Activated gamma-delta T cell treated with anti-CD3 and anti-CD28 coated beads, Interleukin-2, amount 50 U/mL, for 16 hours (primary cell): ENCODE measurements at places on chromosomes 13 and 19.

- DNase-seq = no peak
These were observed 1346.8 kb downstream of the UQCRFS1 start for GRCh38 chr19:27865927-27866777.

GRCh38 chr19:12092065-12092867 is 27.7 kb downstream of the ZNF844 start:
- peak; percentile 7 for DNase-seq

GRCh38 chr13:27177852-27178251 is 6.2 kb upstream of the USP12 start:
- DNase-seq = no peak

DNA sequence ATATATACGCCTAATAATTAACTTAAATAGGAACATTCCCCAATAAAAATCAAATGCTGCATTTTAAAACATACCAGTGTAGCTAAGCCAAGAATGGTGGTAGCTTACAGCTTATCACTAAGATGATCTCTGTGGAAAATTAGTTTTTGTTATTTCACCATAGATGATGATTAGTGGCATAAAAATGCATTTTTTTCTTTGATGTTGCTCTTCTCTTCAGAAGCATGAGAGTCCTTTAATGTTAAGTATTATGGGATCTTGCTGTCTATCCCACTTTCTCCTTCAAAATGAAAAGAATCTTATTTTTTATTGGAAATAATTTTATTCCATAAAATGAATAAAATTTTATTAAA is 731.0 kb downstream of the SLITRK1 start:
- DNase-seq = no peak

GRCh38 chr13:24684600-24684998 is 4.4 kb downstream of the ATP12A start:
- DNase-seq = no peak

- DNase-seq = no peak
These were observed 133.0 kb downstream of the STK24 start for GRCh38 chr13:98443800-98444325.

- DNase-seq = no peak
These were observed 45.7 kb downstream of the TPP2 start for GRCh38 chr13:102642475-102642874.

GRCh38 chr19:4976401-4977298 is 7.7 kb downstream of the KDM4B start:
- DNase-seq = no peak

GRCh38 chr19:33473653-33474305 is 47.8 kb downstream of the PEPD start:
- no peak for DNase-seq

DNA sequence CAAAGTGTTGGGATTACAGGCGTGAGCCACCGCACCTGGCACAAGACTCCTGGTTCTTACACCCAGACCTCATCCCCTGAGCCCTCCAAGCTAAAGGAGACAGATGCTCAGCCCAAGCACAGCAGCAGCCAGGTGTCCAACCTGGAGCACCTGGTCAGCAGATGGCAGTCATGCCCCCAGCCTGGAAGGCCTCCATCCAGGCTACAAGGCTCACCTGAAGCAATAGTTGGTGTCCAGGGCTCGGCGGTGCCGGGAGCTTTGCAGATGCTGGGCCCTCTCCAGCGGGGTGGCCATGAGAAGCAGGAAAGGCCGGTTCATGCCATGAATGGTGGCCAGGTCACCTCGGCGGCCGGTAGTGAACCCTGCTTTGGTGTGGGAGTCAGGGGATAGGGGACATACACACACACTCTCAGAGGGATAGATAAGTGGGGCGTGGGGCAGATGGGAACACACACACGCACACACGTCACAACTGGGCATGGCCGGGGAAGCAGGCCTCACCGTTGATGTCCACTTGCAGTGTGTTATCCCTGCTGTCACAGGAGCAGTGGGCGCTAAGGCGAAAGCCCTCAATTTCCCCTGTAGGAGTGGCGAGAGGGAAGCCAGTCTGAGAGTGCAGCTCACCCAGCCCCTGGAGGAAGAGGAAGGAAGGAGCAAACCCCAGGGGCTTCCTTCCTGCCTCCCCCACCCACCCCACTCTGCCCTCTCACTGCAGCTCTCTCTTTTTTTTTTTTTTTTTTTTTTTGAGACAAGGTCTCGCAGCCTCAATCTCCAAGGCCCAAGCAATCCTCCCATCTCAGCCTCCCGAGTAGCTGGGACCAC is 11.8 kb downstream of the TGFB1 start:
- no peak for DNase-seq

DNA sequence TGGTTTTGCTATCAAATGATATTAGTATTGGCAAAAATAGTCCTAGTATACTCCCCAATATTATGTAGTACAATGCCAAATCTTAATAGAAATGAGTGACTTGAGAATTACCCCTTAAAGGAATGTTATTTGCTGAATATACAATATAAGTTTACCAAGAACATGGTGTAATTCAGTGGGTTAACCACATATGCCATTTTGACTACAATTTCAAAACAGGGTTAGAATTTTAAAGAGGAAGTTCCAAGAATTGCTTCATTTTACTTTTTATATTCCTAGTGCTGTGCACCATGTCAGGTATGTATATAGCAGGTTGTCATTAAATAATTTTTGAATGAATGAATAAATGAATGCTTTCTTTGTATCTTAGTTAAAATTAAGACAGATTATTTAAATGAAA is 66.3 kb downstream of the LMO7 start:
- no peak for DNase-seq

GRCh38 chr13:36764536-36764935 is 54.5 kb upstream of the RFXAP start:
- DNase-seq = no peak

DNA sequence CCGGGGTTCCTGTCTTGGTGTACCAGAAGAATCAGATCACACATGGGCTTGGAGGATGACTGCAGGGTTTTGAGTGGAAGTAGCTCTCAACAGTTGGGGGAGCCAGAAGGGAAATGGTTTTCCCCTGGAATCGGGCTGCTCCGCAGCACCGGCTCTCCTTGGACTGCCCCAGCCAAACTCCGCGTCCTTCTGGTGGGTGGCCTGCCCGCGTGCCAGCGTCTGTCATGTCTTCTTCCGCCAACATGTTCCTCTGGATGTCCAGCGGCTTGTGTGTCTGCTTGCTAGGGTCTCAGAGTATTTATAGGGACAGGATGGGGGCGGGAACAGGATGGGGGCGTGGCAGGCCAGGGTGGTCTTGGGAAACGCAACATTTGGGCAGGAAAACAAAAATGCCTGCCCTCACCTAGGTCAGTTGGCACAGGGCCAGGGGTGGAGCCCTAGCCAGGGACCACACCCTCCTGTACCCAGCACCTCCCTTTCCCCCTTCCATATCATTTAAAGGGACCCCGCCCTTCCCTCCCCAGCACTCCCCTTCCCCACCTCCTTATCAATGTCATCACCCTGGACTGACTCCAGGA is 1.3 kb upstream of the ZNF30 start:
- no peak for DNase-seq

GRCh38 chr19:40667602-40668001 is 22.8 kb downstream of the NUMBL start:
- DNase-seq = no peak

- DNase-seq = no peak
These were observed 307.2 kb downstream of the TEX29 start for GRCh38 chr13:111627596-111627995.

GRCh38 chr13:89846926-89847585 is 1500.4 kb upstream of the MIR17HG start:
- no peak for DNase-seq

DNA sequence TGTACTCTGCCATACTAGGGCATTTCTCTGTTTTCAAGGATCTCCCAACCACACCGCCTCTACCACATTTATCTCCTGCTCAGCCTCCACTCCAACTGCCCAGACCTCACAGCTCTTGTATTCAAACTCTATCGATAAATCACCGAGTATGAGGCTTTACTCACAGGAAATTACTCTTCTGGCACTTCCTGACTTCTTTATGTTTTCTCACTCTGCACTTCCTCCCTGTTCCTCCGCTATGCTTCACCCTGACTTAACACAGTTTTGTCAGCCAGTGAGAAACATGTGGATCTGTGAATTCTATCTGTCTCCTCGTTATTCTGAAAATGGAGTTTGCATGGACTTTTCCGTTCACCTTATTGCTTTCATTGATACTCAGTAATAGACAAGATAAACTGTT is 2.6 kb upstream of the CARD8 start:
- no peak for DNase-seq

GRCh38 chr19:16899566-16900075 is 10.8 kb downstream of the F2RL3 start:
- no peak for DNase-seq

GRCh38 chr19:1312767-1313694 is 27.4 kb downstream of the EFNA2 start:
- no peak for DNase-seq

DNA sequence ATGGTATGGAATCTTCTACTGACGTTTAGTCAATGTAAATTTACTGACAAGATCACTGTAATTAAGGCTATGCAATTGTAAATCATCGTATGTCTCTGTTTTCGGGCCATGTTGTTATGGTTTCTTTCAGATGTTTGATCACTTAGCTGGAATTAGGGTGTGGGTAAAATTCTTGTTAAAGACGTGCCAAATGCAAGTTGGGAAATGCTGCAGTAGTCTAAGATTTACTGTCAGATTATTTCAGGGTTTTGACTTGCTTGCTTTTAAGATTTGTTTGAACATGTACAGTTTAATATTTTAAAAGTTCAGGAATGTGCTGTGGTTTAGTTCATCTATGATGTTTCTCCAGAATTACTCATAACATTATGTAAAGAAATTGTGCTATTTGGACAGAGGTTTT is 10.8 kb downstream of the NDFIP2 start:
- no peak for DNase-seq

- no peak for DNase-seq
These were observed 43.3 kb downstream of the TNFSF11 start for GRCh38 chr13:42617221-42617620.

- DNase-seq = no peak
These were observed 776 bp downstream of the DNAJC3 start for GRCh38 chr13:95677564-95678266.

DNA sequence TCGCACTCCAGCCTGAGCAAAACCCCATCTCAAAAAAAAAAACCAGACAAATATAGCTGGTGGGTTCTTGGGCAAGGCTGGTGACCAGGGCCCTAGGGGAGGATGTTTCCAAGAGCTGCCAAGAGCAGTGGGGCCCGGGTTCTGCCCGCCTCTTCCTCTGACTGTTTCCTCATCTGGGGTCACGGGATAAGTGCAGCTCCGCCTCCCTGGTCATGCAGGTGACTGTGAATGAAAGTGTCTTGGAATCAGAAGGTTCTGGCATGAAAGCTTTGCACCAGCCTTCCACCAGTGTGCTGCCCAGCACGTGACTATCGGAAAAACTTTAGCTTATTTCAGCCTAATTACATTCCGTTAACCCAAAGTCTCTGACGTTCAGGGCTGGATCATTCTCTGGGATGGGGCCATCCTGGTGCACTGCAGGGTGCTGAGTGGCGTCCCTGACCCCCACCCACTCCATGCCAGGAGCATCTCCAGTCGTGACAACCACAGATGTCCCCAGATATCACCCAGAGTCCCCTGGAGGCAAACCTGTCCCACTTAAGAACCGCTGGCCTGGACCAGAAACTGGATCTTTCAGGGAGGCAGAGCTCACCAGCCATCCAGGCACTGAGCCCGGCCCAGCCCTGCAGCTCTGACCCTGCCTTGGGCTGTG is 85.6 kb downstream of the GNG7 start:
- DNase-seq = no peak

DNA sequence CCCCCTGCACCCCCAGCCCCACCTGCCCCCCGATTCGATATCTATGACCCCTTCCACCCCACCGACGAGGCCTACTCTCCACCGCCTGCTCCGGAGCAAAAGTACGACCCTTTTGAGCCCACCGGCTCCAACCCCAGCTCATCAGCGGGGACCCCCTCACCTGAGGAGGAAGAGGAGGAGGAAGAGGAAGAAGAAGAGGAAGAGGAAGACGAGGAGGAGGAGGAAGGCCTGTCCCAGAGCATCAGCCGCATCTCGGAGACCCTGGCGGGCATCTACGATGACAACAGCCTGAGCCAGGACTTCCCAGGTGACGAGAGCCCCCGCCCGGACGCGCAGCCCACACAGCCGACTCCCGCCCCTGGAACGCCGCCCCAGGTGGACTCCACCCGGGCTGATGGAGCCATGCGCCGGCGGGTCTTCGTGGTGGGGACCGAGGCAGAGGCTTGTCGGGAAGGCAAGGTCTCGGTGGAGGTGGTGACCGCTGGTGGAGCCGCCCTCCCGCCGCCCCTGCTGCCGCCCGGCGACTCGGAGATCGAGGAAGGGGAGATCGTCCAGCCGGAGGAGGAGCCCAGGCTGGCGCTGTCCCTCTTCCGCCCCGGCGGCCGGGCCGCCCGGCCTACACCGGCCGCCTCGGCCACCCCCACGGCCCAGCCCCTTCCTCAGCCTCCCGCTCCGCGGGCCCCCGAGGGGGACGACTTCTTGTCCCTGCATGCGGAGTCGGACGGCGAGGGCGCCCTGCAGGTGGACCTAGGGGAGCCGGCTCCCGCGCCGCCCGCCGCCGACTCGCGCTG is 9.2 kb downstream of the SCAF1 start:
- DNase-seq = no peak

DNA sequence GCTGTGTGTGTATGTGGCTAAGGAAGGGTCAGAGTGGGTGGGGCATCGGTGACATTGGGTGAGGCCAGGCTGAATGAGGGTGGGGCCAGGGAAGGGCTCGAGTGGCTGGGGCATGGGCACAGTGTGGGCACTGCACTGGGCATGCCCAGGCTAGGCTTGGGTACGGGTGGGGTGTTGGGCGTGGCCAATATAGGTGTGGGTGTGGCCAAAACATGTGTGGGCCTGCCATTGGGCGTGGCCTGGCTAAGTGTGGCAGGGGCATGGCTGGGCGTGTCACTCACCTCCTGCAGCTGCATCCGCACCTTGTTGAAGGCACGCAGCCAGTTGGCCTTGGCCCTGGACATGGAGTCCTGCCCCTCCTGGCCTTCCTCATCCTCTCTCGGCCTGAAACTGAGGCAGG is 33.2 kb downstream of the UNC13A start:
- no peak for DNase-seq

- DNase-seq = no peak
These were observed 27.9 kb upstream of the KLF2 start for GRCh38 chr19:16296713-16297112.

GRCh38 chr13:75393839-75394520 is 88.0 kb downstream of the TBC1D4 start:
- DNase-seq = no peak

GRCh38 chr19:5148794-5149190 is 179.9 kb downstream of the KDM4B start:
- DNase-seq = no peak

DNA sequence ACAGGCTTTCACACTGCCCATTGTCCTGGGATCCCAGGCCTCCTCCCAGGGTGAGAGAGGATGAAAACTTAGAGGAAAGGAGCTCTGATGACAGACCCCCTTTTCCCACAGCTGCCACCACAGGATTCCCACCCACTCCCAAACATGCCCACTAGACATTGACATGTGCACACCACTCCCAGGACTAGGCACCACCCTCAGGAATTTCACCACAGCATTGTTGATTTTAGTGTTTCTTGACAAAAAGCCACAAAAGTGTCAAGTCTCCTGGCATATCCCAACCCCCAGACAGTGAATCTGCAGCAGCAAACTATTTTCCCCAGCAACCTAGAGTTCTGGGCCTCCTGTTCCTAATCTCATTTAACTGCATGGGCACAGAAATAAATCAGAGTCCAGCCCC is 10.1 kb downstream of the ZNF714 start:
- no peak for DNase-seq
